ENCODE measurements at places on chromosomes 12 and 14. TPM values are rescaled to one million over a fixed set of nuclear protein-coding genes. Genes with fewer than 3 reads are reported as not detected.
A peak's percentile ranks its signal among the peaks of the same experiment; 100 is the strongest.

DNA sequence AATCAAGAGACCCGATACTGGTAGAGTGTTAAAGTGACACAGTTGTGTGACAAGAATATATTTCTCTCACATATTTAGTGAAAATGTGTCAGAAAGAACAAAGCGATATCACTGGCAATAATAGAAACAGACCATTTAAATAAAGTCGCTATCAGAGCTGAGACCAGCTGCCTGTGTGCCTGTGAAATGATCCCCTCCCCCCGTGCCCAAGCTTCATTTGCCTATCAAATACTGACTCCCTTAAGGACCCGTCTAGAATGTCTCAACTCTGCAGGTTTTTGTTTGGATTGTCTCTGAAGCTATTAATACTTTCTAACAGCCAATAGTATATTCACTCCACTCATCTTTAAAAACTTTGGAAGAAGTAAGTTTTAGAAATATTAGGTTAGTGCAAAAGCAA lies 98.9 kb downstream of the EGLN3 start:
- no peak for DNase-seq

DNA sequence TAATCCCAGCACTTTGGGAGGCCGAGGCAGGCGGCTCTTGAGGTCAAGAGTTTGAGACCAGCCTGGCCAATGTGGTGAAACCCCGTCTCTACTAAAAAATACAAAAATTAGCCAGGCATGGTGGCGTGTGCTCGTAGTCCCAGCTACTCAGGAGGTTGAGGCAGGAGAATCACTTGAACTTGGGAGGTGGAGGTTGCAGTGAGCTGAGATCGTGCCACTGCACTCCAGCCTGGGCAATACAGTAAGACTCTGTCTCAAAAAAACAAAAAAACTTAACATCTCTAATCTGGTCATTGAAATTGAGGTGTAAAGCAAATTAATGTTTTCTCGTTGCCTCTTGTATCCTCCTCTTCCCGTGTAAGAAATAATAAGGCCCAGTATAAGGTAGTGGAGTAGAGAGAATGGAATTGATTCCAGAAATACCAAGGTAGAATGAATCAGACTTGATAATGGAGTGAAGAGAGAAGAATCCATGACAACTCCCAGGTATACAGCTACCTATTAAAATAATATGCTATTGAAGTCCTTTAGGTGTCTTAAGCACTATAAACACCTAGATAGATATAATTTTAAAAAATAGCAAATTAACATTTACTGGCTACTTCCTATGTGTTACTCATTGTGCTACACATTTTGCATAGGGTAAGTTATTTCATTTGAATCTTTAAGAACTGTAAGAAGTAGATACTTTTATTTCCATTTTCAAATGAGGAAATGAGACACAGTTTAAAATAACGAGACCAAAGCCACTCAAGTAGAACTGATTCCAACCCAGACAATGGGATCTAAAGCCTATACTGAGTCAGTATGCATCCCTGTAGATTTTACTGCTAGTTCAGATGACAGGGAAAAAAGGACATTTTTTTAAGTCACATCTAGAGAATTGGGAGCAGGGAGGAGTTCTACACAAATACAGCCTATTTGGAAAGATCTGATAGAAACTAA lies 23.2 kb downstream of the RAP1B start:
- no peak for DNase-seq

Gene SNX6
- 98.4 TPM for total RNA-seq

Gene CDCA3
- total RNA-seq: 33.2 TPM

DNA sequence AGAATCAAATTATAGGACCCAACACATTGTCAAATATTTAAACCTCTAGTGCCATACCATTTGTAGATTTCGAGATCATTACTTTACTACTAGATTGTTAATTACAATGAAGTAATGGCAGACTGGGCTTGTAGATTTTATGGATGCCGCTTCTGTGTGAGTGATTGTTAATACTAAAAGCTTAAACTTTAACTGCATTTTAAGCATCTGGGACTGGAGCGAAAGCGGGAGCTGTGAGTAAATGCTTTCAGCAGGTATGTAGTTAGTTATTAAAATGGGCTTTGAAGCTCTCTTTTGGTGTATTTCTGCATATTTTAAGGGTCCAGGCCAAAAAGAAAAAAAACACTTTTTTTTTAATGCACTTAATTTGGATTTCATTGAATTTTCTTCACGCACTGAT lies 519.3 kb downstream of the MED13L start:
- DNase-seq: no peak

- peak; percentile 64 for DNase-seq
These were observed 364.3 kb upstream of the DDHD1 start for GRCh38 chr14:53517270-53517960.

Gene OTX2
- not detected for total RNA-seq

GRCh38 chr12:88113871-88114270 lies 28.0 kb downstream of the CEP290 start:
- peak; percentile 6 for DNase-seq

Gene P2RX7
- 0.43 TPM for total RNA-seq

Measured in mammary epithelial cell (primary cell).